CD4-positive, alpha-beta T cell treated with Interleukin-17A for 4 hours (primary cell): ENCODE measurements at places on chromosomes 6 and 20.

- DNase-seq: no peak
These were observed 19.9 kb downstream of the SPTLC3 start for GRCh38 chr20:13028673-13029072.

DNA sequence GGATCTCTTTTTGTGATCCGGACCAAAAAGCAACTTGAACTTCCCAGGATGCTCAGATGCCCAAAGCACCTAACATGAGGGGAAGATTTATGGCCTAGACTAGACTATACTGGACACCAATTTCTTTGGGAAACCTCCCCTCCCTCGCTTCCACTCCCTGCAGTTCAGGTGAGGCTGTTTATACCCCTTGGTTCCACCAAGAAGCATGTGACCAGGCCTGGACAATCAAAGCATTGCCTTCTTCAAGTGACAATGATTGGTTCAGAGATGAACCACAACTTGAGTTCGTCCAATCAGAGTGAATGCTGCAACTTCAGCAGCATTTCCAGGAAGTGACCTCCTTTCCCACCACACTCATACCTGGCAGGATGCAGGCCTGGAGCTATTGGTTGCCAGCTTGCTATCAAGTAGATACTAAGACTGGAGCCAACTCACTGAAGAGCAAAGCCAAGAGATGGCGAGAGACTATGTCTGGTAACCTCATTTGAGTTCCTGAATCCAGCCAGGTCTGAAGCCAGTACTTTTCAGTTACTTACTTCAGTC is 45.6 kb upstream of the SLC9A8 start:
- no peak for DNase-seq

- no peak for DNase-seq
These were observed 1008.4 kb downstream of the PHF3 start for GRCh38 chr6:64644024-64644423.

DNA sequence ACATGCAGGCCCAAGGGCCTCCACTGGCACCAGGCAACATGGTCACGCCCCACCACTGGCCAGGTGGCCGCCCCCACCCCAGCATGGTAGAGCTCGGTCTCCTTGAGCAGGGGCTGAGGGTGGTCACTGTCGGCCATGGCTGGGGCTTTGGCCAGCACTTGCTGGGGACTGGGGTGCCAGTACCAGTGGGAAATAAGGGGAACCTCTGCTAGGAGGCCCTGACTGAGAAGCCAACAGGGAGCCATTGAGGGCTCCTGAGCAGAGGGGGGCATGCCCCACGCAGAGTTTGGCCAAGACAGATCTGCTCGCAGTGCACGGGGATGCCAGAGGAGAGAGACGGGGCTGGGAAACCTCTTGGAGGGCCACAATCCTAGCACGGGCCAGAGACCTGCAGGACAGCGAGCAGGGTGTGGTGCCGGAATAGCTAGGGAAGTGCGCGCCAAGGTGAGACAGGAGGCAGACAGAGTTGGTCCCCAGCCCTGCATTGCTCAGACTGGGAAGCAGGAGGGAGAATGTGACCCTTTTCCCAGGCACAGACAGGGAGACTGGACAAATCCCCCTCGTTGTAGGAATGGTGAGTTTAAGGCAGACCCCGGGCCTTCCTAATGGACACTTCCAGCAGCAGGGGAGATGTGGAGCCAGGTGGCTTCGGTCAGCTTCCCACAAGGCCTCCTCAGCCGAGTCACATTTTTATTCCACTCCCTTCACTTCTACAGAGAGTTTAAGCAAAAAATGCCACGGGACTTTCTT is 179.0 kb upstream of the CST7 start:
- no peak for DNase-seq

- DNase-seq: no peak
These were observed 20.4 kb downstream of the RAB44 start for GRCh38 chr6:36717871-36718540.

DNA sequence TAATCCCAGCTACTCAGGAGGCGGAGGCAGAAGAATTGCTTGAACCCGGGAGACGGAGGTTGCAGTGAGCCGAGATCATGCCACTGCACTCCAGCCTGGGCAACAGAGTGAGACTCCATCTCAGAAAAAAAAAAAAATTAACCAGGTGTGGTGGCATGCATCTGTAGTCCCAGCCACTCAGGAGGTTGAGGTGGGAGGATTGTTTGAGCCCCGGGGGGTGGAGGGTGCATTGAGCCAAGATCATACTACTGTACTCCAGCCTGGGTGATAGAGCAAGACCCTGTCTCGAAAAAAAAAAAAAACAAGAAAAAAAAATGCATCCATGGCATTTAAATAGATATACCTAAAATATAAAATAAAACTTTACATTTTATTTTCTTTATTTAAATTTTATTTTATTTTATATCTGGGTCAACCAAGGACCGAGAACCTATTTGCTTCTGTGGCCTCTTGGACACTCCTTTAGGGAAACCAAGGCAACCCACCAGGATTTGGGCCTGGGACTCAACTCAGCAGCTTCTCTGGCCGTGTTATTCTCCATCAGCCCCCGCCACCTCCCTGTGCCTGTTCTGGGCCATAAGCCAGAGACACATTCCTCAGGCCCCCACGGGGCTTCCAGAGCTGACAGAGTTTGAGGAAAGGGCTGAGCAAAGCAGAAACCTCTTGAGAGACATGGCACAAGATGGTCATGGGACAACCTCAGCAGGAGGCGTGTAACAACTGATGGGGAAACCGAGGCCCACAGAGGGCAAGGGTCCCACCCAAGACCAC is 6.2 kb downstream of the SNTA1 start:
- DNase-seq: no peak

GRCh38 chr6:39203436-39204159 is 25.7 kb downstream of the KCNK5 start:
- no peak for DNase-seq
